ENCODE measurements at places on chromosomes 4 and X. TPM values are rescaled to one million over a fixed set of nuclear protein-coding genes. Genes with fewer than 3 reads are reported as not detected.

Gene ASMT
- 0.82 TPM for total RNA-seq

Gene MID2
- total RNA-seq, result 10.1 TPM

Gene FAM47E
- total RNA-seq, result not detected

Gene F8A1
- 11.5 TPM for total RNA-seq

Gene RAB40AL
- not detected for total RNA-seq

Gene ENPP6
- total RNA-seq, result not detected

Gene RASL11B
- 0.25 TPM for total RNA-seq

Gene APOOL
- 22.3 TPM for total RNA-seq

Gene FAM120C
- total RNA-seq, result 8.3 TPM

Gene KLHL5
- 11.6 TPM for total RNA-seq

Gene KCND1
- total RNA-seq, result 2.5 TPM

Gene BEX4
- 9.9 TPM for total RNA-seq

Gene GLRA2
- not detected for total RNA-seq

Gene ITIH6
- not detected for total RNA-seq

Gene PF4V1
- not detected for total RNA-seq

Gene DSPP
- total RNA-seq, result not detected

Gene GUCY1A1
- total RNA-seq, result not detected

Gene CYSLTR1
- 3.1 TPM for total RNA-seq

Gene MAGEA1
- not detected for total RNA-seq

Gene CHRDL1
- not detected for total RNA-seq

Gene AKAP14
- not detected for total RNA-seq

Gene TEX13C
- total RNA-seq, result not detected

Gene SAGE1
- total RNA-seq, result not detected

Gene HOPX
- total RNA-seq, result 83.9 TPM

Gene DRD5
- not detected for total RNA-seq

Measured in activated CD4-positive, alpha-beta T cell treated with anti-CD3 and anti-CD28 coated beads for 36 hours (primary cell).